ENCODE measurements at places on chromosomes 4 and X.

- no peak for DNase-seq
Observed at GRCh38 chr4:189313861-189314513, 626.7 kb upstream of the FRG1 start.

DNA sequence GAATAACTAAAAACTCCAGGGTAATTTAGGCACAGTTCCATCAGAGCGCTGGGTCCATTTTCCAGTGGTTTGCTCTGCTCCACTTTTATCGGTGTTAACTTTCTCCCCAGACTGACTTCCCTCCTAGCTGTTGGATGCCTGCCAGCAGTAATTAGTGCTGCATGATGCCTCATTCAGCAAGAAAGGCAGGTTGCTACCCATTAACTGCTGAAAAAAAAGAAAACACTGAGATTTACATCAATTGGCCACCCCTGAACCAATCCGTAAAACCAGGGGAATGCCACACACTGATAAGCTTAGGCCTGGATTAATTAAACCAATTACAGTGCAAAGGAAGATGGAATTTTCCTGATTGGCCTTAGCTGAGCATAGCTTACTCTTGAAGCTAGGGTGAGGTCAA lies 182.4 kb upstream of the CXXC4 start:
- DNase-seq = peak; percentile 4

GRCh38 chrX:133248177-133248576 lies 30.0 kb upstream of the TFDP3 start:
- no peak for DNase-seq

- no peak for DNase-seq
Observed at GRCh38 chr4:1866189-1866661, 5.0 kb upstream of the NSD2 start.

DNA sequence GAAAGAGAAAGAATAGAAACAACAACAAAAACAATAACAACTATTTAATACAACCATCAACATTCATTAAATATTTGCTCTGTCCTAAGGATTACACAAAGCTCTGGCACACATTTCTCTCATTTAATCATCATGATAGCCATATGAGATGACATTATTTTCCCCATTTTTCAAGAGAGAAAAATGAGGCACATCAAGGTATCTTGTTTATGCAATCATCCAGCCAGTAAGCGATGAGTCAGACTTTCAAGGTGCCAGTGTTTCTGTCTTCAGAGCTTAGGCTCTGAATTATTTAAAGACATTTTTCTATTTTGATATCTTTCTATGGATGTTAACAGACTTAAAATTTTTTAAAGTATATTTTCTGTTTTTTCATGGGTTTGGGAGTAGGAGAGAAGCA lies 541.8 kb upstream of the SMIM31 start:
- no peak for DNase-seq

DNA sequence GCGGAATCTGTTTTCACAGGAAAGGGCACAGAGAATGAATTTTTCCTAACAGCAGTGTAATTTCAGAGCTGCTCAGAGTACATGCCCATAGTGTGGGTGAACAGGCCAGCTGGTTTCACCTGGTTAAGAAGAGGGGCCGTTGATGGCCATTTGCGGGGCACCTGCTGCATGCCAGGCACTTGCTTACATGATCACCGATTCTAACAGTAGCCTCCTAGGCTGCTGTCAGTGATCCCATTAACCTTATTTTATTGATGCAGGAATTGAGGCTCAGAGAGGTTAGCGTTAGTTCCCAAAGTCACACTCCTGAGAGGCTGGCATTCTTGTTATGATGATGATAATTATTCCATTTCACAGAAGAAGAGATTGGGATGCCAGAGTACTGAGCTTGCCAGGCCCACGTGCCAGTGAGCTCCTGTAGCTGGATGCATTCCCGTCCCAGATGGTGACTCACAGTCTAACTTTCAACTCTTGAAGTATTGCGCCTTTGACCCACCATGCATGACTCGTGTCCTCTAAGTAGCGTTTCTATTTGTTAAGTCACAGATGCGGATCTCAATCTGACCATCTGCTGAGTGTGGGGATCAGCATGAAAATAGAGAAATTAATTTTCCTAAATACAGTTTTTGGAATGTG lies 76.5 kb downstream of the PSAPL1 start:
- no peak for DNase-seq

DNA sequence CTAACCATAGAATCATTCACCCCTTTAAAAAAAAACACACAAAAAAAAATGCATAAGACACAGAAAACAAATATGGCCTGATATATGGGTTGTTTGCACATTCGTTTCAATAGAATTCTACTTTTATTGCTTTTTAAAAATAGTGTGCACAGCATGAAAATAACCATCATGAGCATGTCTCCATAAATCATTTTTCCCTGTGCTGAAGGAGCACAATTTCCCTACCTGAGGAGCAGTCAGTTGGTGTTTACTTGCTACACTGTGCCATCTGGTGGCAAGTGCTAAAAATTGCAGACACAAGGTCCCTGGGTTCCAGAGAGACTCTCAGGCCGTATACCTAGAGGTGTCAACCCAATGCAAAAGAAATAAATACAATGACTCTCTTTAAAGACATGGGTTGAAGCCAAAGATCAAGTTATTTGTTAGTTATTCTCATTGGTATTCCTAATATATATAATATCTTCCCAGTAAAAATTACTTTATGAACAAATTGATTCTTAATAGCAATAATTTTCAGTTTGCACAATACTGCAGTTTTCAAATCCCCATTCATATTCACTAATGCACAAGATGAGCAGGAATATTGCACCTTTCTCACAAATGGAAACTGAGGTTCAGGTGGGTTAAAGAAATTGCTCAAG lies 551.4 kb downstream of the IQCM start:
- DNase-seq = peak; percentile 39

DNA sequence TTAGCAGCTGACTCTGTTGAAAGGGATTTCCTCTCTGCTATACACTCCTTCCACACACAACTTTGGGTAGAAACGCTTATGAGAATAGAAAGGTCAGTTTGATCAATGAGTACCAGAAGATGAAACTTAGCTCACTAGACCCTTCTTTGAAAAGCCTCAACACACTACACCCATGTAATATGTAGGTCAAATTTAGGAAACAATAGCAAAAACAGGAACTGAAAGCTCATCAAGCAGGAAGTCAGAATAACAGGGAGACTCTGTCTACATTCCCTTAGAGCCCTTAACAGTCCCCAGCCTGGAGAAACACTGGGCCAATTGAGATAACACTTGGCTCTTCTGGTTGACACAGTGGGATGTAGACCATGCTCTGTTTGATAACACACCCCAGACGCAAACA lies 30.7 kb downstream of the SRPX2 start:
- DNase-seq = peak; percentile 32

GRCh38 chr4:27148211-27148895 lies 287.7 kb downstream of the STIM2 start:
- no peak for DNase-seq

DNA sequence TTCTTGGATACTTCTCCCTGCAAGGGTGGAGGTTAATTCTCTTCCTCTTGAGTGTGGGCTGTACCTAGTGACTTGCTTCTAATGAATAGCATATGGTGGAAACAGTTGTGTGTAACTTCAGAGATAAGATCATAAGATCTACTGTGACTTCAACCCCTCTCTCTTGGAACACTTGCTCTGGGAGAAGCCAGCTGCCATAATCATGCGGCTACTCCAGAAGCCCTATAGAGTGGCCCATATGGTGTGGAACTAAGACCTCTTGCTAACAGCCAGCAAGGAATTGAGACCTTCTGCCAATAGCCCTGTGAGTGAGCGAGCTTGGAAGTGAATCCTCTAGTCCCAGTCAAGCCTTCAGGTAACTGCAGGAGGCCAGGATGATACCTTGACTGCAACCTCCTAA lies 81.1 kb downstream of the RBMX2 start:
- DNase-seq = no peak

DNA sequence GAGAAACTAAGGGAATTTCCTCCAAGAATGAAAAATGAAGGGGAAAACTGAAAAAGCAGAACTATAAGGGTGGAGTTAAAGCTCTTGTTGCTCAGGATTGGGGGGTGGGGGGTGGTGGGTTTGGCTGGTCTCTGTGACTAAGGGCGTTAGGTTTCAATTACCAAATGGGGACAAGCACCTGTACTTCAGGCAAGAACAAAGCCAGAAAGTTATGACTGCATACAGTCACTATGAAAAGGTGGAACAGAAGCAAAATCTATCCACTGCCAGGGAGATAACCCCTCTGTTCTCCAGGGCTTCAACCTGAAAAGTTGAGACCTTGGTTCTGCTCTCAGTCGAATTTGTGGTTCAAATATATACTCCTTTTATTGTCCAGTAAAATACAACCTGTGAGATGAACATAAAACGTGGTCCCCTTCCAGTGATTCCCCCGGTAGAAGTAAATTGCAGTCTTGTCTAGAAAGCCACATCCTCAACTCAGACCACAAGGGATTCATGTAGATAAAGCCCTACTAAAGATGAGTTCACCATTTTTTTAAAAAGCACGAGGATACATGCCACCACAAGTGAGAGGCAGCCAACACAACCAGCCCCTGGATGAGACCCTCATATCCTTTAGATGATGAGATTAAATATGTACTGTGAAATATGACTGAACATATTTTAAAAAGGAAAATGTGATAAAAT lies 257.1 kb upstream of the RPS6KA3 start:
- DNase-seq = no peak

- DNase-seq = no peak
Observed at GRCh38 chr4:13918110-13918509, 290.6 kb upstream of the BOD1L1 start.

GRCh38 chr4:150828159-150828558 lies 186.9 kb downstream of the LRBA start:
- DNase-seq = no peak

GRCh38 chrX:9627922-9628321 lies 137.7 kb downstream of the GPR143 start:
- no peak for DNase-seq

DNA sequence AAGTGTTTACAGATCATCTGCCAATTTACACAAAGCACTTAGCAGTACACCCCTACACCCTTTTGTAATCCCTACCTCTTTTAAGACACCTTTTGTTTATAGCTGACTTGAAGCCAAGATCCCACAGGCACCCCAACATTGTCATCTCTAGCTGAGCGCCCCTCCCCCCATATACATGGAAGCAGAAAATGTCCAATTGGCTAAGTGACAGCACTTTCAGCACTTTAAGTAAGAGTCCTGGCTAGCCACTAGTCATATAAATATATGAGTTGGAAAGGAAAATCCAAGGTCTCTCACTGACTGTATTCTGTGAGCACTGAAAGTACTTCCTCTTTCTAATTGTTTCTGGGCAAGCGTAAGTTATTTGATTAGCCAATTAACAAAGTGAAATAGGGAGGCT lies 108.2 kb downstream of the NSUN7 start:
- no peak for DNase-seq

DNA sequence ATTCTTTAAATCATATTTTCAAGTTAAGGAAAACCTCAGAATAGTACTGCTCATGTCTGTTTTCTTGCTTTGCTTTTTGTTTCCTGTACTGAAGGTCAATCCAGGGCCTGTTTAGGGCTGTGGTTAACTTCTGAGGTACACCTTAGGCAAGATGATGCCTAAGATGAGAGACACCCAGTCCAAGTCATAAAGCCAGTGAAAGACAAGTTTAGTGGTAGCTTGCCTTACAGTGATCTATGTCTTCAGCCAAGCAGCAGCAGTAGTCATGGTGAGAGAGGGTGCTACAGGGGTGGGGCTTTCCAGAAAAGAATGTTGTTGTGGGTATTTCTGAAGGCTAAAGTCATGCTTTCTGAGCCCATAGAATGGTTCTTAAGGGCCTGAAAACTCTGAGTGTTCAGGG lies 173.7 kb downstream of the VSIG4 start:
- no peak for DNase-seq

DNA sequence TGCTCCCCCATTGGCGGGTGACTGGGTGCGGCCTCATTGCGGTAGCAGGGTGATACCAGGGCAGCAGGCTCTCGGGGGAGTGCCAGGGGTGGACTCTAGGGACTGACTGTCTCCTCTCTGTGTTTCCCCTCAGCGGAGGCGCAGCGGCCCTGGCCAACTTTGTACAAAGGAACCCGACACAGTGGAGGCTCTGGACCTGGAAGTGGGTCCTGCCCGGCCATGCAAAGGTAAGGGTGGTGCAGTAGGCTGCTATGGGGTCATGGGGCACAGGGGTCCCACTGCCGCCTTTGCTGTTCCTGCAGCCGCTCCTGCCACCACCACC lies 16.3 kb downstream of the SULT1B1 start:
- DNase-seq = no peak

DNA sequence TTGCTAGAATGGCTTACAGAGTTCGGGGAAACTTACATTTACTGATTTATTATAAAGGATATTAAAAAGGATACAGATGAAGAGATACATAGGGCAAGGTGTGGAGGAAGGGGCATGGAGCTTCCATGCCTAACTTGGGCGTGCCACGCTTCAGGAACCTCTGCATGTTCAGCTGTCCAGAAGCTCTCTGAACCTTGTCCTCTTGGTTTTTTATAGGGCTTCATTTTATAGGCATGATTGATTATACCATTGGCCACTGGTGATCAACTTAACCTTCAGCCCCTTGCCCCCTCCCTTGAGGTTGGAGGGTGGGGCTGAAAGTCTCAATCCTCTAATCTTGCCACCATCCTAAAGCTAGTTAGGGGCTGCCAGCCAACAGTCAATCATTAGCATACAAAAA lies 10.7 kb downstream of the SMAD1 start:
- DNase-seq = no peak

DNA sequence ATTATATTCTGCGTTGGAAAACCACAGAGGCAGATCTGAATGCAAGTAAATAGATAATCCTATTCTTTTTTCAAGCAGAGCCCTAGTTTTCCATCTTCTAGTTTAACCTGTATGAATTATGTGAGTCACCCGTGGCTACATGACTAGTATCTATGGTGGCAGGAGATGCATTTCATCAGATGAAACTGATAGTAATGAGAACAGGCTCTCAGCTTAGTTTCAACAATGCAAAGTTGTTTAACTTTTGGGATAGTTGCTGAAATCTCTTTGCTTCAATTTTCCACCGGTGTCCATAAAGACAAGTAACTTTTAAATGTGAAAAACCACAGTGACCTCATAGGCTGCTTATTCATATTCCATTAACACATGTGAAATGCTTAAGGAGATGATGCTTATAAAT lies 1317.4 kb upstream of the TENM3 start:
- DNase-seq = no peak
